ENCODE measurements at places on chromosomes 2 and 18.

DNA sequence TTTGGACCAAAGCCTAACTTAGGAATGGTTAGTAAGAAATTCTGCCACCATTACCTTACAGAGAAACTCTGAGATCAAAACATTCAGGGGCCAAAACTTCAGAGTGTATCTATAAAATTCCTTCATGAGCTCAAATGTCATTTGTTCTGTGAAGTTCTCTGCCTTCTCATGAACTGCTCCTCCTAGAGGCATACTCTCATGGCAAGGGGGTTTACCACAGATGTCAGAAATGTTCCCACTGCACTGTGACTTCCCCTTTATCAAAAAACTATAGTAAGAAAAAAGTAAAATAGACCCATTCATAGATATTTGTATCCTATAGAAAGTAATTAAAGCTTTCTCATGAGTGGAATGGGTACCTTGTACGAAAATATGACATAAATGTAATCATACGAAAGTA is 68.5 kb downstream of the USP40 start:
- no peak for DNase-seq

GRCh38 chr18:3110034-3110752 is 97.2 kb upstream of the LPIN2 start:
- DNase-seq, result no peak

GRCh38 chr2:27737676-27738348 is 33.7 kb upstream of the MRPL33 start:
- DNase-seq, result no peak

- DNase-seq, result no peak
Observed at GRCh38 chr18:44195394-44196140, 485.1 kb upstream of the SETBP1 start.

DNA sequence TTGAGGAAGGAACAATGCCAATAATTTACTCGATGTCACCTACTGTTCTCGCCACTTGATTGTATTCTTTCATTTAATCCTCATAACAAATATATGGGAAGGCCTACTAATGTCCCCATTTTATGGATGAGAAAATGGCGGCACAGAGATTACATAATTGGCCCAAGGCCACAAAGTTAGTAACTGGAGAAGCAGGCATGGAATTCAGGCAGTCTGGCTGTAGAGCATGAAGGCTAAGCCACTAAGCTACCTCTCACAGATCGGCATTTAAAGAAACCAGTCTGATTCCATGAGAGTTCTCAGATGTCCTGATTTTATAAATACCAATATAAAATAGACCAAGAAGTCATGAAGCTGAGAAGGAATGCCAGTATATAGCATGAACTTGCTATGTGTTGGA is 121.8 kb upstream of the EPAS1 start:
- DNase-seq, result no peak

GRCh38 chr2:103327966-103328365 is 566.1 kb downstream of the TMEM182 start:
- DNase-seq, result no peak

- no peak for DNase-seq
Observed at GRCh38 chr2:23400703-23401102, 15.7 kb downstream of the KLHL29 start.

GRCh38 chr18:63253014-63253413 is 66.6 kb downstream of the BCL2 start:
- DNase-seq, result no peak

- DNase-seq, result no peak
Observed at GRCh38 chr2:189841019-189841418, 56.8 kb downstream of the PMS1 start.

DNA sequence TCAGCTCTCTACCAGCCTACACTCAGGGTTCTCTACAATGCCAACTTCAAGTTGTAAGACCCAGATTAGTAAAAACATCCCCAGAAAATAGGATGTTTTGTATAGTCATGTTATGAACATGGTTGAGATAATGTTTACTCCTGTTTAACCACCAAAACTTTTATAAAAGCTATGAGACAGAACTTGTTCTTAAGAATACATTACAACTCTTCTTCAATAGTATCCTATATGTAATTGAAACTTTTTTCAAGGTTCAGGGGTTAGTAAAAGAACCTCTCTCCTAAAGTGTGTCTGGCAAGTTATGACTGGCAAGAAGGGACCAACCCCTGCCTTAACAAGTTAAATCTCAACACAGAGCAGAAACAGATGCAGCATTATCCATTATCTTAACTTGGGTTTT is 118.8 kb upstream of the STK17B start:
- DNase-seq, result no peak

DNA sequence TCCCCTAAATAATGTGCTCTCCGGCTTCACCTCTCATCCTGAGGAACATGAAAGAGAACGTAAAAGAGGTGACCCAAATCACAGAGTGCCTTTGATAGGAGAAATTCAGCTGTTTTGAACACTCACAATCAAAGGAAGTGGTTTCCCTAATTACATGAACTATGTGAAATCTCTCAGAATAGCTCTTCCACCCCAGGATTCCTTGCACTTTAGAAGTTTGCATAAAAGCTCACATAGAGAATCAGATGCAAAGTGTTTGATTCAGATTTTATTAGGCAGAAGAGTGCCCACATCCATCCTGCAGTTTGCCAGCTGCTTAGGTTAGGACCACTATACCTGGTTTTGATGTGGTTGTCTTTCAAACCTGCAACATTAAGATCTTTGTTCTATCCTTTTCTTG is 61.0 kb downstream of the MAP3K20 start:
- DNase-seq, result no peak

- DNase-seq, result no peak
Observed at GRCh38 chr2:19360266-19360965, 2.0 kb upstream of the OSR1 start.

DNA sequence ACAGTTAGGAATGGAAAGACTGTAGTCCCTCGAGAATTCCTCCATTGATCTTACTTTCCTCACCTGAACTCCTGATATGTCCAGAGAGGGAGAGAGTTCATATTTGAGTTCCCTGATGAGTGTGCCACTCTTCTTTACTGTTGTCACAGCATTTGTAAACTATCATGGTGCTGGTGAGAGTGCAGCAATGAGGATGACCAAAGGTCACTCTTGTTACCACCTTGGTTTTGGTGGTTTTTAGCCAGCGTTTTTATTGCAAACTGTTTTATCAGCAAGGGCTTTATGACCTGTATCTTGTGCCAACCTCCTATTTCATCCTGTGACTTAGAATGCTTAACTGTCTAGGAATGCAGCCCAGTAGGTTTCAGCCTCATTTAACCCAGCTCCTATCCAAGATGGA is 1062.5 kb downstream of the BCL11A start:
- DNase-seq, result no peak

GRCh38 chr2:200426754-200427153 is 83.1 kb downstream of the KCTD18 start:
- DNase-seq, result no peak

DNA sequence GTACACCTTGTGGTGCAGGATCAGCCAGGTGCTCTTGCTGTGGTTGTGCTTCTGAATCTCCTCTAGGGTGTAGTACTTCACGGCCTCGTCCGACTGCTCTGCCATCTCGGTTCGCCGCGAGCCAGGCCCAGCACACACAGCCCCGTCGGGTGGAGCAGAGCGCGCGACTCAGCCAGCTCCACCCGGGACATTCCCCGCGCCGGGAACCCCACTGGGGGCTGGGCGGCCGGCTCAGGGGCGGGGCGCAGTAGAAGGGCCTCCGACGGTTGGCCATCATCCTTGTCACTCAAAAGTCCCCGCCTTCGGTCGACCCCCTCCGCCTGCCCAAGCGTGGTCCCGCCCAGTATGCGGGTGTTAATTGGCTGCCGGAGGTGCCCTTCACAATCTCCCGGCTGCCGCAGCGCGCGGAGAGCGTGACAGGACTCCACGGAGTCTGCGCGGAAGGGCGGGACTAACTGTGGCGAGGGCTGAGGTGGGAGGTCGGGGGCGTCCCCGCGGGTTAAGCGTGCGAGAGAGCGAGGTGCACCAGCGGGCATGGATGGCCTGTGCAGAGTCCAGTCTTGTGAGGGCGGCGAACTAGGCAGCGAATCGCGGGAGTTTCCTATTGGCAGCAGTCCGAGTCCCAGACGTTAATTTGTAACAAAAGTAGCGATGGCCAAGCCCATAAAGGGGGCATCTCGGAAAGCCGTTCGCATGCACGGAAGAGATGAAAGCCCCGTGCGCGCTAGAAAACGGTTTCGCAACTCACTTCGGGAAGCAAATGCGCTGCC is at the start of gene CYB5A:
Gene CYB5A (minus strand): TSS at position 193 of the 770 bp plus-strand sequence. CDS start 88 bp downstream, at position 105.
- DNase-seq, result peak; percentile 99

DNA sequence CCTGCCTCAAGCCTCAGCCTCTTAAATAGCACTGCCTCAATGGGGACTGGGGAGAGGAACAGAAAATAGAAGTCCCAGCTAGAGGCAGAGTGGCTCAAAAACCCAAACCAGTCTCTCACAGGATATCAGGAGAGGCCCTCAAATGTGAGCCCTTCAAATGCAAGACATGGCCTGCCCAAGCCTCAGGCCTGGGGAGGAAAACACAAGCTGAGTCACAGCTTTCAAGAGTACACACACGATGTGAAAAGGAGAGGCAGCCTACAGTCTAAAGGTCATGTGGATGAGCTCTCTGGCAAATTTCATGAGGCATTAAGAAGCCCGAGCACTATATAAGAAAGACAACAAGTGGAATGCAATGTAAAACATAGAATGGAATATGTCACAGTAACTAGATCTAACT is 316.6 kb upstream of the MEX3C start:
- DNase-seq, result no peak

- peak; percentile 73 for DNase-seq
Observed at GRCh38 chr2:113212245-113213060, 38.7 kb downstream of the PSD4 start.

DNA sequence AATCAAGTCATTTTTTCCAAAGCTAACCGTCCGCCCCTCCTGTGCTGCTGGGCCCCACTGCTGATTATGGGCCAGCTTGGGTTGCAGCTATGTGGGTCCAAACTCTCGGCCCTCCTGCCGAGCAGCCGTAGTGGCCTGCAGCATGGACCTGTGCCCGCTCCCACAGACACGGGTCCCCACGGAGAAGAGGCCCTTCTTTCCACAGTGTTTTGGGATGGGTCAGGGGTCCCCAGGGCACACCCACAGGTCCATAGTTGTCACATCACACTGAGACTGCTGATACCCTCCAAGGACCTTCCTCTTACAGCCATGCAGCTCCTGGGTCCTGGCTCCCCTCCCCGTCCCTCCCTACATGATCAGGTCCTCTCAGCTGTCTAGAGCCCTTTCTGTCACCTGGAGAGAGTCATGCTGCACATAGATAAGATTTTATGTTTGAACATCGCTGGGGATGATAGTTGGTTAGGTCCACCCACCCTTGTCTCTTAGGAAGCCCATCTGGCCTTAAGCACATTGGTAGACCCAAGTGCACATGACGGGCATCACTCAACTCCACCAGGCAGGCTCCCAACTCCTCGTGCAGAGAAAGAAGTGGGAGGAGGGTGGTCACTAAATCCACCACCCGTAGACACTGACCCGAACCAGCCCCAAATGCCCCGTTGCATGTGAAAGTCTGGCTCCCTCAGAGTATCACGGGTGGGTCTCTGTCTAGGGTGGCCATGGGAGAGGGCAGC is 17.5 kb downstream of the GPR55 start:
- DNase-seq, result no peak

DNA sequence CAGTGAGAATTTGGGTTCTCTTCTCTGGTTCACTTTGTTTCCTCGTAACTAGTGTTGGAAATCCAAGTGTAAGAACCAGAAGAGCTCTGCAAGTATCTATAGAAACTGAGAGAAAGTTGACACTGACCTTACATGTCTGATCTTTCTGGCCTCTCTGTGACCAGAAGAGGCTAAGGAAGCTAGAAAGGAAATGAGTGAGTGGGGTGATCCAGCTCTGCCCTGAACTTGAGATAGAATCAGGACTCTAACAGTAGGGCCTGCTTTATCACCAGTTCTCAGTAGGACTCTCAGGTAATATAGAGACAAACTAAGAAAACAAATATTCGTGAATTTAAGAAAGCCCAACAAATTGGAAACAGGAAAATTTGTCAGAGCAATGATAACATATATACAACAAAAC is 441.2 kb upstream of the ZNF804A start:
- no peak for DNase-seq

DNA sequence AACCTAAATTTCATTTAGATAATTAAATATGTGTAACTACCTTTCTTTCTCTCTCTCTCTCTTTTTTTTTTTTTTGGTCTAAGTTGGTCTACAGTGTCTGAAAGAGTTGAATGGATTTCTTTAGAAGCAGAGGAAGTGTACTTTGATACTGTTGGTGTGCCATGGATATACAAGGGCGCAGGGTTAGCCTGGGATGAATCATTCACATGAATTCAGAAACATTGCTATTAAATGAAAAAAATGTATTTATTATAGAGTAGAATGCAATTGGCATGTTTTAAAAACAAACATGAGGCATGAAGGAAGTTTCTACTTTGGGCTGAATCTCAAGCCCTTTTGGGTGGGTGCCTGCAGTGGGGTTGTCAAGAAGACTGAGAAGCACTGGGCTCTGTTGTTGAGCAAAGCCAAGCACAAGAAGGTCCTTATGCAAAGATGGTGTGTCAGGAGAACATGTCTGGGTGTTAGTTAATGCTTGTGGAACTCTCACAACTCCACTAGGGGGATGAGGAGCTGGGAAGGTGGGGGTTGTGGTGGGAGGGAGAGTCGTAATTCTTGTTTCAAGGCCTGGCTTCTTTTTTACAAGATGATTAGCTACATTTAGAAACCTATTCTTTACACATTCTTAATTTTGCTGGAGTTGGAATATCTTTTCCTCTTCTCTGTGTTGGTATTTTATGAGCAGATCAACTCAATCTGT is 57.9 kb downstream of the LYPD6 start:
- peak; percentile 18 for DNase-seq

GRCh38 chr2:37340637-37341036 is 3.8 kb upstream of the QPCT start:
- DNase-seq, result no peak

- no peak for DNase-seq
Observed at GRCh38 chr2:23425885-23426262, 40.9 kb downstream of the KLHL29 start.

GRCh38 chr2:46200861-46201605 is 96.2 kb upstream of the EPAS1 start:
- DNase-seq, result no peak

DNA sequence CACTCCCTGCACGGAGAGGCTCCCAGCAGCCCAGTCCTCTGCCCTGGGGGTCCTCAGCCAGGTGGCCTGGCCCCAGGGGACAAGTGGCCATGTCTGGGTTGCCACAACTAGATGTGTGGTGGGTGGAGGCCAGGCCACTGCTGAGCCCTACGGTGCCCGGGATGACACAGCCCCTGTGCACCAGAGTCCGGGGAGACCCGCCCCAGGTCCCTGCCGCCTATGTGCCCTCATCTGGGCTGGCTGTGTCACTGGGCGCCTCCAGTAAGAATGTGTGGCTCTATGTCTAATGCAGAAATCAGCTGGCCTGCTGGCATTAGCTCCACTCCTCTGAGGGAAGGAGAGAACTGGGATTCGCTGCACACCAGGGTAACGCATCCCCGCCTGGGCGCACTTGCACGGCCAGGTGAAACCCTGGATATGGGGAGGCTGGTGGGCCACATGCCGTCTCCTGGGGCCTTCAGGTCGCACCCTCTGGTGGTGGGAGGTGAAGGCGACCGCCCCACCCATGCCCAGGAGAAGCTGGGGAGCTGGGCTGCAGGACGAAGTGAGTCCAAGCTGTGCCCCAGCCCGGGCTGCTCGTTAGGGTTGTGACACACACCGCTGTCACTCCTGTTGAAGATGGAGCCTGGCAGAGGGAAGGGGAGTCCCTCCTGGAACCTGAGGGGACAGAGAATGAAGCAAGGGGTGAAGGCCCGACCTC is 136.1 kb downstream of the PTGR3 start:
- no peak for DNase-seq

All from nephron progenitor cell (in vitro differentiated cells).